ENCODE measurements at places on chromosomes 6 and 20.

GRCh38 chr6:139295901-139296300, 4.1 kb upstream of the TXLNB start:
- no peak for DNase-seq

- DNase-seq: no peak
These were observed 244.5 kb downstream of the PKHD1 start for GRCh38 chr6:51842804-51843378.

- DNase-seq: no peak
These were observed 120.9 kb downstream of the OLIG3 start for GRCh38 chr6:137373296-137373695.

DNA sequence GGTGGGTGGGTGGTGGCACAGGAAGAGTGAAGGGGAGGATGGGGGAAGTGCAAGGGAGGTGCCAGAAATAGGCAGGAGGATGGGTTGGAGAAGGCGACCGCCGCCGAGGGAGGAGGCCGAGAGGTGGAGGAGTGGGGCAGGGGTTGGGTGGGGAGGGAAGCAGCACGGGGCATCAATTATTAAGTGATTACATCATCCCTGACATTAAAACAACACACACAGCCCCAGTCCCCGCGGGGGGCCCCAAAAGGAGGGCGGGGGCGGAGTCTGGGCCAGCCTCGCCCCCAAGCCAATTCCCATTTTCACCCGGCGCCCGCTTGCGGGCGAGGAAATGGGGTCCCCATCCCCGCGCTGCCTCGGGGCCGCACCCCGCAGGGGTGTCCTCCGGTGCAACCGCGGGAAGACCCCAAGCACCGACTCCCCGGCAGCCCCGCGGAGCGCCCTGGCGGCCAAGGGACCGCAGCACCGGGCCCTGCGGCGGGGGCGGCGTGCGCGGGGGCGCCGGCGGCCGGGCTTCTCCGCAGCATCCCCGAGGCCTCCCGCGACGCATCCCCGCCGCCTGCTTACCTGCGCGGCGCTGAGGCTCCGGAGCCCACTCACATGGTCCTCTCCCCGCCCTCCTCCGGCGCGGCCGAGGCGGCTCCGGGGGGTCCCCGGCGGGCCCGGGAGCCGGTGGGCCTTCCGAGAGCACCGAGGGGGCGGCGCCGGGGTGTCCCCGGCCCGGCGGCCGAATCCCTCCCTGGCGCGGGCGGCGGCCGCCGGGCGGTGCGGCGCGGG, 663 bp downstream of the FYN start:
- DNase-seq: peak; percentile 54

- no peak for DNase-seq
These were observed 62.3 kb downstream of the TRAM2 start for GRCh38 chr6:52514514-52514913.

DNA sequence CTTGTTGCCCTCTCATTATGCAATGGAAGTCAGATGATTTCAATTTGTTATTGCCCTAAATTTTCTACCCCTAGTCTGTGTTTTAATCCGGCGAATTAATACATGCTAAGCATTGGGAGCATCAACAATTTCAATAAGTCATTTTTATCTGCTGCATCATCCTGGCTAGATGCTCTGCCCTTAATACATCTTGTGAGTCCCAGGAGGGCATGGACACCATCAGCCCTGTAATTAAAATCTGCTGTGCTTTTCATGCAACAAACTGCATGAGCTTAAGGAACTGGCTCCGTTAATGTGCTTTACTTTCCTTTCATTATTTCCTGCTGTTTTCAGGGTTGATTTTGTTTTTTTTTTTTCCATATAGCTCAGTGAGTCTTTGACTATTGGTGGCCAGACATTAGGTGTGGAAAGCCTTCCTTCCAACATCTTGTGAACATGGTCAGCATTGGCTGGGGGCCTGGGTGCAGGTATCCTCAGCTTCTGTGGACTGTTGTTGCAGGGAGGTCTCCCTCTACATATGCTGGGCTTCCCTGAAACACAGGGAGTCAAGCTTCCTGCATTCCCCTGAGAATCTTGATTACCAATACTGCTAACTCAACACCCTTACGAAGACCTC, 8.5 kb upstream of the PBOV1 start:
- DNase-seq: no peak

GRCh38 chr6:18340781-18341551, 46.2 kb upstream of the RNF144B start:
- DNase-seq: no peak

- DNase-seq: no peak
These were observed 282.0 kb downstream of the BCKDHB start for GRCh38 chr6:80388507-80388906.

GRCh38 chr6:50147371-50147770, 97.6 kb upstream of the DEFB112 start:
- no peak for DNase-seq

DNA sequence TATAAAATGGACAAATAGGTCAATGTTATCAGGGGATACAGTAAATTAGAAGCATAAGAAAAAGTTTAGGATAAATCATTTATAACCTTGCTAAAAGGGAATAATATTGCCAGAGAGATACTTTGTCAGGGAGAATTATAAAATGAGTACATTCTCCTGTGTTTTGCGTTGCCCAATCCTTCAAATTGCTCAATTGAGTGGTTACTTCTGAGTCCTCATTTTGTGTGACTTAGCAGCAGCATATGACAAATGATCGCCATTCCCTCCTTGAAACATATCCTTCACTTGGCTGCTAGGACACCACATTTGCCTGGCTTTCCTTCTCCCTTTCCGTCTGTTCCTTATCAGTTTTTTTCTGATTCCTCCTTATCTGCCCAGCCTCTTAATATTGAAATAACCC, 106.7 kb upstream of the FLRT3 start:
- DNase-seq: no peak

DNA sequence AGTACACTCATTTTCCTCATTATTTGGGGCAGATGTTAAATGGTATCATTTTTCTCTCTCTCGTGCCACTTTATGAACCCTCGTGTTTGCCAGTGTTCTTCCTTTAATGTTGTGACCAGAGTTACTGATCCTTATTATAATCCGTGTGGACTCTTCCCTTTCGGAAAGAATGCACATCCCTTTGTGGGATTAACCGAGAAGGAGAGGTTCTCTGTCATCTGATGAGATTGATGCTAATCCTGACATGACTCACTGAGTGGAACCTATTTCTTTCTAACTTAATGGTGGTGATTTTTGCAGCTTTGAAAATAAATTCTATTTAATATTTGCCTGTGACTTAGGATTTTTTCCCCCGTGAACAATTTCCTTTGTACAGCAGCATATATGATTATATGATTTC, 300.0 kb upstream of the MAN1A1 start:
- DNase-seq: no peak

GRCh38 chr20:54068495-54068894, 1.9 kb downstream of the BCAS1 start:
- no peak for DNase-seq

- no peak for DNase-seq
These were observed 194.1 kb downstream of the OGFRL1 start for GRCh38 chr6:71482742-71483141.

GRCh38 chr6:23620911-23621401, 505.1 kb upstream of the NRSN1 start:
- peak; percentile 44 for DNase-seq

DNA sequence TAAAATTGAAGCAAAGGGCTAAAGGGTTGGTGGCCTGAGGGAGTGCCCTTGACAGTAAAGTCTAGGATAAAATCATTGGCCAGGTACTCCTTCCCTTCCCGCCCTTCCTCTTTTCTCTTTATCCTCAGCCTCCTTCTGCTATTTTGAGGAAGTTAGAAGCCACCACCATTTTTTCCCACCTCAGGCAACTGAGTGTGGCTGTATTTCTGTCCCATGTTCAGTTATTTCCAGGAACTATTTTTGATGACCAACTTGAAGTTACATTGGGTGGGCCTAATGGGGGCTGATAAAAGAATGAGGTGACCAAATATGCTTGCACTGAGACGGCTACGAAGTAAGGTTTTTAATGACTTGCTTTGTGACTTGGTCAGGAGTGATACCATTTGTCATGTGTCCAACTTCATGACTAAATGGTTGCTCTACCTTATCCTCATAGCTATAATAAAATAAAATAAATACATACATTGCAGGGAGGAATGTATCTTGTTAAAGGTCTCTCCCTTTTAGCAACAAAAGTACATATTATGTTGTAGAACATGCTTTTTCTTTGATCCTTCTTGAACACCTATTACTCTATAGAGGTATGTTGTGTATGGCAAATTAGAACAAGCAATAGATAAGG, 12.0 kb downstream of the PTPN1 start:
- no peak for DNase-seq

DNA sequence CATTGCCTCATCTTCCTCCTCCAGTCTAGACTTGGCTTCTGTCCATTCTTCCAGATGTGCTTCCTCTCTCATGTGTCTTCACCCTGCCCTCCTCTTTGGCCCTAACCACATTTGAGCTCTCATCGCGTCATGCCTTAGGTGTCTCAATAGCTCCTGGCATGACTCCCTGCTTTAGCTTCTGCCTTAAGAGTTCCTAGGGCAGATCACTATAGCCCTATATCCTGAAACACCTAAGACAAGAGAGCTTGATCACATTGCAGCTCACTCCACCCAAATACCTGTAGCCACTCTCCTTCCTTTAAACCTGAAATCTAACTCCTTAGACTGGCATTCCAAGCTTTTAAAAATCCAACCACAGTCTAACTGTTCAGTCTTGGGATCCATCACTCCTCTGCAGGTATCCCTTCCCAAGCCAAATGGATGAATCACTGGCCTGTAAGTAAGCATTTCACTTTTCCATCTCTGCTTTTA, 69.0 kb upstream of the STXBP5 start:
- DNase-seq: no peak

GRCh38 chr6:51675020-51675921, 412.1 kb downstream of the PKHD1 start:
- DNase-seq: no peak

- DNase-seq: no peak
These were observed 21.4 kb downstream of the BPIFA1 start for GRCh38 chr20:33257237-33257636.

- DNase-seq: no peak
These were observed 28.6 kb upstream of the CCN2 start for GRCh38 chr6:131979515-131980337.

DNA sequence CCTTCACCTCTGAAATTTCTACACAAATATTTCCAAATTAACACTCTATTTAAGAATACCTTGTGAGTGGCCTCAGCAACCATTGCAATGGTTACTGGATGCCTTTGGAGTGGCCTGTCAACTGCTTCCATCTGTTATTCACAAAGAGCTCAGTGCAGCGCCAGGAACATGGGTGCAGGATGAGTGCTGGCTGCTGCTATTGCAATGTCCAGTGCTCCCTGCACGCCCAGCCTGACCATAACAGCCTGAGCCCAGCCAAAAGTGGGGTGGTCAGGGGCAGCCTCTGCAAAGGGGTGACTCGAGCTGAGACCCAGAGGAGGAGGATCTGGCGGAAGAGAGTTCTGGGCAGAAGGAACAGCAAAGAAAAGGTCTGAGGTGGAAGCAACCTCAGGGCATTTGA, 18.4 kb downstream of the CASS4 start:
- DNase-seq: no peak

DNA sequence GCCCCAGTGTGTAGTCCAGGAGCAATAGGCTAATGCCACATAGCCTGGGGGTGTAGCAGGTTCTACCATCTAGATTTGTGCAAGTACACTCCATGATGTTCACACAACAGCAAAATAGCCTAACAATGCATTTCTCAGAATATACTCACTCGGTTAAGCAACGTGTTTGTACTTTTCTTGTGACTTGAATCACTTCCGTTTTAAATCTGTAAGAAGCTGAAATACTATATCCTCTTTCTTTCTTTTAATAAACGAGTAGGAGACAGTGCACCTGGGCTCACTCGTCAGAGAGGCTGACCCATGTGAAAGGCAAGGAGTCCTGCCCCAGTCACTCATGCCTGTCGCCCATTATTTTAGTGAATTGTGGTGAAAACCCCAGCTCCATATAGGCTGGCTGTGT, 201.6 kb downstream of the FOXA2 start:
- no peak for DNase-seq

GRCh38 chr6:136501096-136501495, 49.1 kb downstream of the MAP7 start:
- DNase-seq: no peak

- DNase-seq: no peak
These were observed 166.8 kb downstream of the IBTK start for GRCh38 chr6:82080767-82081166.

GRCh38 chr6:86943819-86944407, 6.6 kb downstream of the HTR1E start:
- DNase-seq: no peak

- DNase-seq: no peak
These were observed 2.9 kb downstream of the BIRC7 start for GRCh38 chr20:63238514-63239125.

DNA sequence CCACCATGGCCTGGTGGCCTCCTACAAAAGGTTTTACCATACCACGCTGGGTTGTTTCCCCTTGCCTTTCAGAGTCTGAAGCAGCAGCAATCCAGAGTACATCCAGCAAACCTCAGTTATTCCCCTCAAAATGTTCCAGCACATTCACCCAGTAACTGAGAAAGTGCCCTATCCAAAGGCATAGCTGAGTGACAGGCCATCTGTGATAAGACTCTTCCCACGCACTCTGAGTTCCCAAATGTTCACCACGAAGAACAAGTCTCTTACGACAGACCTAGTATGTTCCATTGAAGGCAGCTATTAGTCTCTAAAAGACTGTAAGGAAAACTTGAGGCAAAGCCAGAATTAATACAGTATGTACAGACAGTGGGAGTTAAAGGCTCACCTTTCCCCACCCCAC, 31.6 kb upstream of the C20orf144 start:
- DNase-seq: no peak

DNA sequence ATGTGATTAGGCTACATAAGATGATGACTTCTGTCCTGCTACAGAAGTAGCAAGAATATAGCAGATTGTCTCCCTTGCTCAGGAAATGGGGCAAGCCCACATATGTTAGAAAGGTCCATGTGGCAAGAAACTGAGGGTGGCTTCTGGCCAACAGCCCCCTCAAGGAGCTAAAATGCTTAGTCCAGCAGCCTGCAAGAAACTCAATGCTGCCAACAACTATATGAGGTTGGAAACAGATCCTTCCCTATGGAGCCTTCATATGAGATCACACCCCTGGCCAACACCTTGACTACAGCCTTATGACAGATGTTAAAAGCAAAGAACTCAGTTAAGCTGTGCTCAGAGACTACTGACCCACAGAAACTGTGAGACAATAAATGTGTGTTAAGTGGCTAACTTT, 22.1 kb downstream of the PTPRT start:
- DNase-seq: no peak

- DNase-seq: no peak
These were observed 35.0 kb downstream of the SYTL3 start for GRCh38 chr6:158684745-158685324.

GRCh38 chr6:32190911-32191677, 1.1 kb upstream of the PBX2 start:
- DNase-seq: no peak

DNA sequence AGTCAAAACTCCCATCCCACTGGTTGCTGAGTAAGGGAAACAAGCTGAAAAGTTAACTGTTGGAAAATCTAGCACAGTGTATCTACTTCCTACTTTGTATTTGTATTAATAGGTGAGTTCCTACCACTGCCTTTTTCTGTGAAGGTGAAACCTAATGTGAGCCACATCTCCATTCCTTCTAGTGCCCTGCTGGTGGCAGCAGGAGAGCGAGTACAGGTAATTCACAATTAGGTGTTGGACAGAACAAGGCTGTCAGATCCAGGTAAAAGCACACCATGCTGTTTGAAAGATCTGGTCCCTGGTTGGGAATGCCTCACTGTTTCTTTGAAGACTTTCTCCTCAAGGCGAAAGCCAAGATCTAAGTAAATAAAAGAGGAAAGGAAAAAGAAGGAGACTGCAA, 528.4 kb downstream of the PKHD1 start:
- DNase-seq: no peak

Data from hindlimb muscle (tissue), 1 donor.